Brain microvascular endothelial cell (primary cell): ENCODE measurements at places on chromosomes 6 and 20.
A peak's percentile ranks its signal among the peaks of the same experiment; 100 is the strongest.

GRCh38 chr6:130929036-130929678 is 102.0 kb downstream of the SMLR1 start:
- DNase-seq, result peak; percentile 63

GRCh38 chr6:503610-504362 is 112.2 kb downstream of the IRF4 start:
- no peak for DNase-seq

DNA sequence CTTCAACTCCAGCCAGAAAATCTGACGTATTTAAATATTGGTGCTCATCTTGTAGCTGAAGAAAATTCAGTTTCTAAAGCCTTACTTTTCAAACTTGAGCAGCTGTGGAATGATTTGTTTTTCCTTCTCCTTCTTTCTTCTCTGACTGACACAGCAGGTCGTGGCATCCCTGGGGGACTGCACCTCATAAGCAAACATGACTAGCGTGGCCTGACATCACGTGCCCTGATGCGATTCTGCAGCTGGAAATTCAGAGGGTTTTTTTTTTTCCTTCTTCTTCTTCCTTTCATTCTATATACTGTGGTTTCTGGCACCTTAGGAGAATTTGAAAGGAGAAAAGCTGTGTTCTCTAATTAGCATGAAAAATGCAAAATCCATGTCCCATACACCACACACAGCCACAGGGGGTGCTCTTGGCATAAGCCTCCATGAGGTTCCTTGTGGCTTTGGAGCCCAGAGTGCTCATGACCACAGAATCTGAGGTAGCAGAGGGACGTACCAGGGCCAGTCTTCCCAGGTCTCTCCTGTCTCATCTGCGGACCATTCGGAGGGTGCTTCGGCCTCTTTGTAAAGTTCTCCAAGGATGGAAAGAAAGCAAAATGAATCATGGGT is 258.5 kb upstream of the CDH4 start:
- DNase-seq, result no peak

- no peak for DNase-seq
Observed at GRCh38 chr6:31008165-31008564, 2.1 kb upstream of the MUC22 start.

DNA sequence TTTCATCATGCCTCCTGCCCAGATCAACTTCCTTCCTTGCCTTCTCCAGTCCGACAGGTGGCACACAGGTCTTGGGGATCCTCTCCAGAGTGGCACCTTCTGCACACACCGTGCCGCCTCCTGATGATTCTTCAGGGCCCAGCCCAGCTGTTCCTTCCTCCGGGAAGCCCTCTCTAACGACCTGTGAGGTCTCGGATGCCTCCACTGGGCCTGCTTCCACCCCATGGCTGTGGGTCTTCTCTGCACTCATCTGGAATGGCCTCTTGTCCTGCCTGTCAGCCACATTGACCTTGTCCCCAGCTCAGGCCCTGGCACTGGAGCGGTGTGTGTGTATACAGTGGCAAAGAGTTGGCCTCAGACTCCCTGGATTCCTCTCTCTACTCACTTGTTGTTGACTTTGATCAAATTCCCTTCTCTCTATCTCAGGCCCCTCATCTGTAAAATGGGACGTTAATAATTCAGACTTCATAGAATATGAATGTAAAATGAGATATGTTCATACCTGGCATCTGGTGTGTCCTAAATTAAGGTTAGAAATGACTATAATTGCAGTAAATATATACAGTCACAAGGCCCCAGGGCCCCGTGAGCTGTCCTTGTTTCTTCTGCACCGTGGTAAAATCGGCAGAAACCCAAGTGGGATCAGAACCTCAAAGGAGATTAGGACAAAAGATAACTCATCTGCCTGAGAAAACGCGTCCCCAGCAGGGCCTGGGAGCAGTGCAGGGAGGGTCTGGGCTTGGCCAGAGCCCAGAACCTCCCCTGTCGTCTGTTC is 1.5 kb downstream of the FAM210B start:
- DNase-seq, result no peak
